ENCODE measurements at places on chromosomes 2 and 18.

DNA sequence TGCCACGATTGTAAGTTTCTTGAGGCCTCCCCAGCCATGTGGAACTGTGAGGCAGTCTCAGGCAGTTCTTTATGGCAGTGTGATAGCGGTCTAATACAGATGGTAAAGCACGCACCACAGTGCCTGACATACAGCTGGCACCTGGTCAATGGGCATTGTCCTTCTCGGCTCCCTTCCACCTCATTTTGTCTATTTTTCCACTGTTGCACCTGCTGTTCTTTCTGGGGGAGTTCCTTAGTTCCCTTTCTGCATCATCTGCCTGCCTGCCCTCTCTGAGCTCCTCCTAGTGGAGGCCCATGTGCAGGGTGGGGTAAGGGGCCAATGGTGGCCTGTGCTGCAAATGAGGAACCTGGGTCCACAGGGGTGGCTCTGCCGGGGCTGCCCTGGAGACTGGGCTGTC, 157.6 kb downstream of the LPIN1 start:
- DNase-seq = no peak

DNA sequence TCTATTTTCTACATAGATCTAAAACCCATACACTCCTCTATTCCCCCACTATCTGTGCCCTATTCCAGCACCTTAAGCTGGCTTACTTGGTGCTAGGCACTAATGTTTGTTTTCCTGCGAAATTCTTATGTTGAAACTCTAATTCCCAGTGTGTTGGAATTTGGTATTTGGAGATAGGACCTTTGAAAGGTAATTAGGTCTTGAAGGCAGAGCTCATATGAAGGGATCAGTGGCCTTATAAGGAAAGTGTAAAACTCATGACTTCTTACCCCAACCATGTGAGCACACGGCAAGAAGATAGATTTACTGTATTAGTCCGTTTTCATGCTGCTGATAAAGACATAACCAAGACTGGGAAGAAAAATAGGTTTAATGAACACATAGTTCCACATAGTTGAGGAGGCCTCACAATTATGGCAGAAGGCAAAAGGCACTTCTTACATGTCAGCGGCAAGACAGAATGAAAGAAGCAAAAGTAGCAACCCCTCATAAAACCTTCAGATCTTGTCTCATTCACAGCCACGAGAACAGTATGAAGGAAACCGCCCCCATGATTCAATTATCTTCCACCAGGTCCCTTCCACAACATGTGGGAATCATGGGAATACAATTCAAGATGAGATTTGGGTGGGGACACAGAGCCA, 10.5 kb upstream of the LRATD1 start:
- no peak for DNase-seq

- DNase-seq = no peak
Observed at GRCh38 chr2:28591711-28592335, 96.0 kb downstream of the PLB1 start.

DNA sequence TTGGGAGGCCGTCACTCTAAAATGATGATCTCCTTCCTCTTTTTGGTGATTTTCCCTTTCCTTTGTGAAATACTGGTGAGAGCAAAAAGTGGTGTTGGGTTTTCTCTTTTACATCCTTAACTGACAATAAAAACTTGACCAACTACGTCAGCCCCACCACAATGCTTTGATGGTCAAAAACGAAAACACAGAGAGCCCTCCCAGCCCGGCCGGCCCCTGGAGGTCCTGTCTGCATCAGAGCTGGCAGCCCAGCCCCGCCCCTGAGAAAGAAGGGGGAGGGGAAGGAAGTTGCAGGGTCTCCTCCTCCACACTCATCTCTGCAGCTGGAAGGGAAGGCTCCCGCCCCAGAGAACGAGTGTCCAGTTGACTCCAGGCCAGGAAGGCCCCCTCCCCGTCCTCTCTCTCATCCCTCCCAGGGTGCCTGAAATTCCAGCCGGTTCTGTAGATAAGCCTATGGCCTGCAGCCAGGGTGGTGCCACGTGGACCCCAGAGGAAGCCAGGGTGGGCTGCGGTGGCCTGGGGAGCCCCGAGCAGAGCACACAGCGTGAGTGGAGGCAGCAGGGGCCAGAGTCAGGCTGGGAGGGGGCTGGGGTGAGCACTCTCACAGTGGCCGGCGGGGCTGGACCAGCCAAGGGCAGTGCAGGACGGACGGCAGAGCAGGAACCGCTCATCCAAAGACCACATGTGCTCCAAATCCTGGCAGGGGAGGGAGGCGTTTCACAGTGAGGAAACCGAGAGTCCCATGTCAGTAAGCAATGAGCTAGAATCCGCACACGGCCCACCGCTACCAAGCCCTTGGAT, 19.8 kb downstream of the BIN1 start:
- DNase-seq = peak; percentile 60

Measured in globus pallidus (tissue), 1 donor.